ENCODE measurements at places on chromosomes 12 and 14. TPM values are rescaled to one million over a fixed set of nuclear protein-coding genes. Genes with fewer than 3 reads are reported as not detected.

GRCh38 chr12:25256826-25257225, 6.1 kb upstream of the KRAS start:
- DNase-seq = no peak

The PPP4R4 gene
- polyA plus RNA-seq = 0.17 TPM

DNA sequence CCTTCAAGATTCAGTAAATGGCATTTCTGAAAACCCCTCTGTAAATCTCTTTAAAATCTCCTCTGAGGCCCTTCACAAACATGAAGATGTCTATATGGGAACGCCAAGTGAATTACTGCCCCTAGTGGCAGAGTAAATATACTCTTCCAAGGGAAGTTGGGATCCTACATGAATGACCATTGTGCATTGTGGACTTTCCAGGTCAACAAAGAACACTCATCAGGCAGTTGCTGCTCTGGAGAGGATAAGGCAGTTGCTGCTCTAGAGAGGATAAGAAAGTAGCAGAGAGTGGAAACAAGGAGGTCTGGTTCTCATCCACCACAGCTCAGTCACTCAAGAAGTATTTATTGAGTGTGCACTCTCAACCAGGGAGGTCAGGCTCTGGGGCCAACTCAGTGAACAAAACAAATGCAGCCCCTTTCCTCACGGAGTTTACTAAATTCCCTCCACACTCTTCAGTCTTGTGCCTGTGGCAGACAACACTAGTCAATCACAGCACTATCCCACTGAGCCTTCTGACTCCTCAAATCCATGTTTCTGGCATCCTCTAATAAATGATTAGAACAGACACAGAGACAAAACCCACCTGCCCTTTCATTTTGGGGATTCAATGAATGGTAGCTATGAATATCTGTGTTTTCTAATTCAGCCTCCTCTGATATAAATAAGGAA, 52.9 kb downstream of the SVOP start:
- no peak for DNase-seq

GRCh38 chr12:105740970-105741725, 397.6 kb downstream of the NUAK1 start:
- DNase-seq = peak; percentile 30

DNA sequence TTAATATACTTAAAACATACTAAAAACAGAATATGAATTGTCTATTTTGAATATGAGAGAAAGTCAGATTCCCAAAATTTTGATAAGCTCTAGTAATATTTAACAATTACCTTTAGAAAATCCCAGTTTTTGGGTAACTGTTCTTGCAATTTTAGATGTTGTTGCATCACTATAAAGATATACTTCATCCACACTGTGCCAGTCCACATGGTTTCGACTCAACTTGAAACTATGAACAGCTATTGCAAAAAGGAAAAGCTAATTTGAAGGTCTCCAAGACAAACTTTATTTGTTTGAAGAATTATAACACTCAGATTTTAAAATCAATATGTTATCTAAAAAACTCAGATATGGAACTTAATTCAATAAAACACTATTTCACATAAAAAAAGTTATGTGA, 59.9 kb downstream of the DDHD1 start:
- peak; percentile 64 for DNase-seq

The MAP3K9 gene
- 0.17 TPM for polyA plus RNA-seq

DNA sequence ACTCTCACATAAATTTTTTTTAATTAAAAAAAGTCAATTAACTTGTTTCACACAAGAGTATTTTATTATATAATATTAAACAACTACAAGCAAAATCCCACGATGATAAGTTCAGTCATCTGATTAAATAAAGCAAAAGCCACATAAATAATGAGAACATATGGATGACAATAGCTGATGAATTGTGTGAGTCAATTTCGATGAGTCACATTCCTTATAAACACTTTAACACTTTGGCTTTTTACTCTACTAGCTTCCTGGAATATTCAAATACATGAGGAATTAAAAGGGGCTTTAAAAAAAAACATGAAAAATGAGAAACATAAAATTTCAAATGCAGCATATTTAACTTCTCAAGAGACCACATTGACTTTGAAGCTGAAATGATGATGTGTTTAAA, 95.3 kb downstream of the BCAT1 start:
- DNase-seq = peak; percentile 87

GRCh38 chr12:57459055-57459749, 383 bp upstream of the GLI1 start:
- DNase-seq = peak; percentile 96

The C12orf56 gene
- not detected for polyA plus RNA-seq

The BAZ1A gene
- polyA plus RNA-seq = 15.3 TPM

The RND1 gene
- 0.26 TPM for polyA plus RNA-seq

DNA sequence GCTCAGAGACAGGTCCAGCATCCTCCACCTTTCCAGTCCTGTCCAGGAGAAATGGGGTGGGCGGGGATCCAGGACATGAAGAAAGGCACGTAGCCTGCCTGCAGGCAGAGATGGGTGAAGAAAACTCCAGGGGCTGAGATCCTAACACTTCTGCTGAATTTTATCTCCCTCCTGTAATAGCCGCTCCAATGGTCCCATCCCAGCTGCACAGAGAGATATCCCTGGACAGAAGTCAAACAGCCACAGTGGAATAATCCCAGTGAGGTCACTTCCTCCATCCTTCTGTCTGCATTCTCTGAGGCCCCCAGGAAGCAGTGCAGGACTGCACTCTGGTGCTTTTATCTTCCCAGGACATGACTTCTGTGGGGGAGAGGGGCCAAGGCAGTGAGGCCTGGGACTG, 26.3 kb downstream of the KRT18 start:
- peak; percentile 55 for DNase-seq

- no peak for DNase-seq
These were observed 62.1 kb downstream of the PPP2R5C start for GRCh38 chr14:101823511-101824120.

GRCh38 chr12:62955678-62956077, 20.7 kb upstream of the PPM1H start:
- no peak for DNase-seq

The PPP1R12A gene
- polyA plus RNA-seq = 43.8 TPM

DNA sequence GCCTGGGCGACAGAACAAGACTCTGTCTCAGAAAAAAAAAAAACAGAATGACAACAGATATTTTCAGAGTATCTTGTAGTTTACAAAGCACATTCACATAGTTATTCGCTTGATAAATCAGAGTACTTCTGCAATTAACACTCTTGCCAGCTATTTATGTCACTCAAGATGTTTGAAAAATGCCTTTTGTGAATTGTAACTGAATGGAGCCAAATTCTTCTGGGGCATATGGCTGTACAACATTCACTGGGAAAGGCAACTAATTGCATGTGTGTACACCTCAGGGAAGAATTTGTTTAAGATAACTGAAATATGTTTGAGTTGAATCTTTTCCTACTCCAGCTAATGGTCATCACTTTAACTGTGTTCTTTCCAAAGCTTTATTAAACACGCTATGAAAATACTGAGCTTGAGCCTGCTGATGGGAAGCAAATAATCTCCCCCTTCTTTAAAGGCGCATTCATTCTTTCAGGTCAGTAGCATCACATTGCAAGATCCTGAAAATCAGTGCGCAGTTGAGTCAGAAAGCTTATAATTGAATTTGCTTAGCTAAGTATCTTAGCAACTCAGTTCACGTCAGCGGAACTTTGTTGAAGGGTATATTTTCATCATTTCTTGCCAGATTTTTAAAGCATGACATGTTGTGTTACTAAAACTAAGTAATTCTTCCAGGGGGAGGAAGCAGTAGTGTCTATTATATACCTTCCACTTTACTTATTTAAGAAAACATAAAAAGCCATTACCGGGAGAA, 66.6 kb downstream of the SINHCAF start:
- no peak for DNase-seq

DNA sequence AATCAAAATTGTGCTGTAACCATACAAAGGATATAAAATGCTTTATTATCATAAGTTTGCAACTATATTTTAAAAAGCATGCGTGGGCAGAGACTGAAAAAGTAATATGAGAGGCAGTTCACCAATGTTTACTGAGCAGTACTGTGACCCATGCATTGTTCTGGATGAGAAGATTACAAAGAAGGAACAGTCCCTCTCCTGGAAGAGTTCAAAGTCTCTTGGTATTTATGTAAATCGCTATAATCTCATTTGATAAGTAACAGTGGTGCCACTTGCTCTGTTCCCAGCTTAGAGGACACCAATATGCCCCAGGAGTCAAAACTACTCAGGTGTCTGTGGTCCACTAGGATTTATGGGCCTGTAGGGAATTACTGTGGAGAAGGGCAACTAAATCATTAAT, 2.1 kb upstream of the CMAS start:
- no peak for DNase-seq

The STAC3 gene
- polyA plus RNA-seq = 0.80 TPM

DNA sequence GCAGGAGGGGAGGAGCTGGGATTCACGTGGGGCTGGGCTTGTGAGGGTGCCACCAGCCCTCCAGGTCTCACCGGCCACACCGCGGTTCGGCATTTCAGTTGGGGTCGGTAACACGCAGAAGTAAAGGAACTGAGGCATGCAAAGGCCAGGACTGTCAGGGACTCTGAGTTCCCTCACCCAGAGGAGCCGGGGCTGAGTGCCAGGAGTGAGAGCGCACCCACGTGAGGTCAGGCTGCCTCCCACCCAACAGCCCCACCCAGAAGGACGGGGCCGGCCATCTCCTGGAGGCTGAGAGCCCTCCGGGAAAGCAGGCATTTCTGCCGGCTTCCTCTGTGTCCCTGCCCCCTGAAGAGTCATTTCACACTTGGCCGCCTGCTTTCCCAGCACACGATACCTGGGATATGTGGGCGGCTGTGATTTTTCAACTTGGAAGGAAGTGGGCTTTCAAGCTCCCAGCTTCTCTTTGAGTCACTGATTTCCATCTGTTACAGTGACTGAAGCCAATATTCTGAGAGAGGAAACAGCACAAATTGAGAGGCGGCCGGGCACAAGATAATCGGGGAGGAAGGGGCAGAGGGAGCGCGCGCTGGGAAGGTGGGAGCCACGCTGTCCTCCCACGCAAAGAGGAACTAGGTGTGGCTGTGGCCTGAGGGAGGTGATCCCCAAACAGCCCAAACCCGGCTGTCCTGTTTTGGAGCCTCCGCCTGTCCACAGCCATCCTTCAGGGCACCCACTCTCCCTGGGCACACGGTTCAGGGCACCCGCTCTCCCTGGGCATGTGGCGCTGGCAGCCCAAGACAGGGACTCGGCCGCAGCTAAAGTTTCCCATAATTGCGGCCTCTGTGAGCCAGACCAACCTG, 19.0 kb downstream of the GALNT9 start:
- DNase-seq = no peak

The APEX1 gene
- polyA plus RNA-seq = 242 TPM

The GLI1 gene
- polyA plus RNA-seq = 3.6 TPM

The NTN4 gene
- polyA plus RNA-seq = 41.9 TPM

- DNase-seq = no peak
These were observed 52.8 kb downstream of the PPM1H start for GRCh38 chr12:62882140-62882539.

- no peak for DNase-seq
These were observed 98.9 kb downstream of the EGLN3 start for GRCh38 chr14:33851931-33852330.

GRCh38 chr14:82341261-82341810, 807.7 kb upstream of the SEL1L start:
- DNase-seq = no peak

DNA sequence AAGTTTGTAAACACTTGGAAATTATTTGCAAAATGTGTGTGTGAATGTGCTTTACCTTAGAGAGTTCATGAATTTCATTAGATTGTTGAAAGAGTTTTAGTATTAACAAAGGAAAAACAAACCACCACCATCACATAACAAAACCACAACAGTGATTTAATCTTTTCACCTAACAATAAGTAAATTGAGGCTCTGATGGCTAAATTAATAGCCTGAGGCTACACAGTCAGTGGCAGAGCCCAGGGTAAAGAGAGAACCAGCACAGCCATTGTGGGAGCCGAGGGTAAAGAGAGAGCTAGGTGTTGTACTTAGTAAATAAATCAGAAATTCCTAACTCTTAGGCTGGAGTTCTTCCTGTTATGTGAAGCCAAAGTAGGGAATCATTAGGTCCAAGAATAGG, 51.2 kb upstream of the CAPRIN2 start:
- no peak for DNase-seq

The GALNT16 gene
- 1.5 TPM for polyA plus RNA-seq

- no peak for DNase-seq
These were observed 3.4 kb downstream of the ABCD2 start for GRCh38 chr12:39616251-39616650.

The NGB gene
- not detected for polyA plus RNA-seq

The WIF1 gene
- polyA plus RNA-seq = not detected

DNA sequence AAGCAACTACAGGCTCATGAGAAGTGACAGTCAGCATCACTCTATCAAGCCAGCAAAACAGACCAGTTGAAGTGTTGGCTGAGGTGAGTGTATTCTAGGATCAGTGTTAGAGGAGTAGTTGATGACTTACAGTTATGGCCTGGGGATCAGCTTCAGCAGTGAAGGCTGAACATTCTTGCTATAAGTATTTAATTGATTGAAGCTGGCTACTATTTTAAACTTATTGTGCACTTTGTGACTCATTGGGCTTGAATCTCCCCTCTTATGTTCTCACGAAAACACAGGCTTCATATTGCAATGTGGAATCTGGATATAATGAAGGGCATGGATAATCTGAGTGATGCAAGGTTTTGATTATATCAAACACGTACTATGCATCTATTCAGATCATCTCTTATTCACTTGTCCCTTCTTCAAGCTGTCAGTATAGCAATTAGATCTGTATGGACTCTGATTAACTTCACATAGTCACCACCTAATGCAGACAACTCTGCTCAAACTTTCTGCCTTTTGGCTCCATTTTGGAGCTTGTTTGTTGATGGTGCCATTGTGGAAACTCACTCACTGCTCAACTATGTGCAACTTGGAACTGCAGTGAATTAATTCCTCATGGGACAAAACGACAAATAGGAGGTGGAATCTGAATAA, 309.2 kb downstream of the SLC16A7 start:
- DNase-seq = peak; percentile 74

GRCh38 chr12:103093499-103094106, 136.1 kb downstream of the ASCL1 start:
- no peak for DNase-seq

- DNase-seq = no peak
These were observed 292.1 kb downstream of the CACNA1C start for GRCh38 chr12:2344885-2345284.

DNA sequence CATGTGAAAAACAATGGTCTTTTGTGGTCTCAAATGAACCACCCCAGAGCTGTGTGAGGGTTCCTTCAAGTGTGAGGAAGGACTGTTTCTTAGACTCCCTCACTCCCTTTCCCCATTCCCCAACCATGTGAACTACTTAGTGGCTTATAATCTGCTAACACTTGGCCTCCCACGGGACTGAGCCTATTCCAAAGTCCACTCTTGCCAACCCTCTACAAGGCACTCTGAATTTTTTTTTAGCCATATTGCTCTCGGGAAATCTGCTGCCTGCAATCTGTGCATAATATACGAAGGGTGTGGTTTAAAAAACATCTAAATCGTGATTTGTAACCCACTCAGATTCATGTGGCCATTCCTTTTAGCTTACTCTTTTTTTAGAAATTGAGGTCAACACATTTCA, 2.6 kb downstream of the SVOP start:
- no peak for DNase-seq

The CACNA1C gene
- polyA plus RNA-seq = 2.6 TPM

The SYNDIG1L gene
- polyA plus RNA-seq = not detected

The PPFIBP1 gene
- polyA plus RNA-seq = 30.4 TPM

The NRIP2 gene
- 0.27 TPM for polyA plus RNA-seq

Measured in IMR-90 (cell line).